ENCODE measurements at places on chromosomes 7 and 10.
A peak's percentile ranks its signal among the peaks of the same experiment; 100 is the strongest.

GRCh38 chr7:117937753-117938483 lies 64.7 kb upstream of the CTTNBP2 start:
- no peak for DNase-seq

DNA sequence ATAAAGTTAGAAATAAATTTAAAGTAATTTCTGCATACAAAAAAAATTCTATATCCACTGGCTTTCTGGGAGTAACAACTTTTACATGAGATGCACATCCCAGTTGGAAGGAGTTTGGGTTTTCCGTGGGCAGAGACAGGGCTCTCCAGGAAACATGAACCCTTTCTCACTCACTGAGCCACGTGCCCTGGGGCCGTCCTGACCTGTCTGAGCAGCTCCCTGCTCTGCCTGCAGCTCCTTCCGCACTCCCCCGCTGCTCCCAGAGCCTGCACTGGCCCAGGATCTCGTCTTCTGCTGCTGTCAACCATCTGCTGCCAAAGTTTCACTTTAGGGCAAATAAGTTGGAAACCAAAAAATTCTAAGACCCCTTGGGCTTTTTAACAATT lies 169.1 kb downstream of the DIP2C start:
- no peak for DNase-seq

DNA sequence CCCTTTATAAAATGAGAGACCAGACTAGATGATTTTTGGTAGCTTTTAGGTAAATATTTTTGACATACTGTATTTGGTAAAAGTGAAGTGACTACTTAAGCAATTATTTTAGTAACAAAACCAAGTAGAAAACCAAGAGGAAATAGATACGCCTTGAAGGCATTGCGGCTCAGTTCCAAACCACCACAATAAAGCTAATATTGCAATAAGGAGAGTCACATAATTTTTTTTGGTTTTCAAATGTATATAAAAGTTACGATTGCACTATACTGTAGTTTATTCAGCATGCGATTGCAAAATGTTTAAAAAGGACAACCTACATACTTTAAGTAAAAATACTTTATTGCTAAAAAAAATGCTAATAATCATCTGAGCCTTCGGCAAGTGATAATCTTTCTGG lies 581.7 kb upstream of the POT1 start:
- DNase-seq, result no peak

DNA sequence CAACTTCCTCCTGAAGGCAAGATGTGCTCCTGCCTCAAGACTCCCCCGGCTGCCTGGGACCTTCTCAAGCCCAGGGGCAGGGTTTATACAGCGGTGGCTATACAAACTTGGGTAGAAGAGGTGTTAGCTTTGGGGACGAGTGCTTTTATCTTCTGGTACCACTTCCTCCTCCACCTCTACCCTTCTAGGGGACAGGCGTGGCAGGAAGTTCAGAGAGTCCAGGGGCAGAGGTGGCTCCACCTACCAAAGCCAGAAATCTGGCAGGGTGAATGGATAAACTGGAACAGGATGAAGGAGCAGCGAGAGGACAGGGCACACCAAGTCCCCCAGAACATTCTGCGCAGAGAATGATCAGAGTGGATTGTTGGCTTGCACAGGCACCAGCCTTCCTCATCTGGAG lies 24.0 kb upstream of the TM9SF3 start:
- DNase-seq, result no peak

- DNase-seq, result no peak
These were observed 41.1 kb downstream of the RASGEF1A start for GRCh38 chr10:43225787-43226153.

DNA sequence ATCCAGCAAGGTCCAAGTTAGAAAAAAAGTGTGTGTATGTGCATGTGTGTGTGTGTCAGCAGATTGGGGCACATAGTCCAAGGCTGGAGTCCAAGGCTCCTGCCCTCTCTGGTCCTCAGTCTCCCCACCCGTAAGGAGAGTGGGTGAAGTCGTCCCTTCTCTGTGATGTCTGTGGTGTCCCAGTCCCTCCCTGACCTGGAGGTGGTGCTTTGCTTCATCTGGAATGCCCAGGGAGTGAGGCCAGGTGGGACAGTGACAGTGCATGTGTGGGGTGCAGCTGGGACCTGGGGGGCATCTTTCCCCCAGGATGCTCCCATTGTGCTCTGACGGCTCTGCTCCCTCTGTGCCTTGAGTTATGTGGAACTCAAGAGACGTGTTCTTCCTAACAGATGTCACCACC lies 18.0 kb downstream of the AQP1 start:
- no peak for DNase-seq

- no peak for DNase-seq
These were observed 61.3 kb upstream of the CAV2 start for GRCh38 chr7:116438267-116438666.

- peak; percentile 56 for DNase-seq
These were observed 61.4 kb upstream of the GPR158 start for GRCh38 chr10:25113191-25114035.

All from GM20000 (cell line).